ENCODE measurements at places on chromosomes 5 and 9.
A peak's percentile ranks its signal among the peaks of the same experiment; 100 is the strongest.

- no peak for DNase-seq
Measured at GRCh38 chr9:131304676-131305355, 15.3 kb downstream of the PLPP7 start.

DNA sequence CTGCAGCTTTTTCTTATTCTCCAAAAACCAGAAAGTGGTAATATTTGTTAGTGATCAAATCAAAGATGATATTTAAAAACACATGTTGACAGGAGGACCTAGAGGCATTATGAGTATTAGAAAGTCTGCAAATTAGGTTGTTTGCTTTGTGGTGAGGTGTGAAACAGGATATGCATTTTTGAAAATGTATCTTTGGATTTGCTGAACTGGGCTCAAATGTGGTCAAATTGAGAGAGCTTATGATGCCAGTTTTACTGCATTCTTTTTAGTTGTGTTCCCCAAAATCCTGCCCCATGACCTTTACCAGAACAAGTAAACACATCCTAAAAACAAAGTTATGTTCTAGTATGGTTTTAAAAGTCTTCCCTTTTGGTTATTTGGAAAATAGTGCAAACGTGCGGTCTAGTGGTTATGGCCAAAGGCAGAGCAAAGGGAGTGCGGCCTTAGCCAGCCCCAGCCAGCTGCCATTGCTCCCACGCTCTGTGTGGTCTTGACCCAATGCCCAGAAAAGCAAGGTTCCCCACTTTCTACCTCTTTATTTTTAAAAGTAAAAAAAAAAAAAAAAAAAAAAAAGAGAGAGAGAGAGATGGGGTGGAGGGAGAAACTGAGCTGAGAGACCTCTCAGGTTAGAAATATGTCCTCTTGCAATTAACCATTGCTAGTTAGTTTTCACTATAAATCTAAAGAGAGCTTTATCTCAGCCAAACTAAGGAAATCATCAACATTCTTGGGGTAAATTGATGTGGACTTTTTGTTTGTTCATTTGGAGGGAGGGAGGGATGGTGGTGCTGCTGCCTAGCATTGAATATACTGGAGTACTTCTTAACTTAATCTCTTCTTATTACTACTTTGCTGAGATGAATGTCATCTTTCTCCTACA lies 176.6 kb downstream of the ARHGAP26 start:
- no peak for DNase-seq

DNA sequence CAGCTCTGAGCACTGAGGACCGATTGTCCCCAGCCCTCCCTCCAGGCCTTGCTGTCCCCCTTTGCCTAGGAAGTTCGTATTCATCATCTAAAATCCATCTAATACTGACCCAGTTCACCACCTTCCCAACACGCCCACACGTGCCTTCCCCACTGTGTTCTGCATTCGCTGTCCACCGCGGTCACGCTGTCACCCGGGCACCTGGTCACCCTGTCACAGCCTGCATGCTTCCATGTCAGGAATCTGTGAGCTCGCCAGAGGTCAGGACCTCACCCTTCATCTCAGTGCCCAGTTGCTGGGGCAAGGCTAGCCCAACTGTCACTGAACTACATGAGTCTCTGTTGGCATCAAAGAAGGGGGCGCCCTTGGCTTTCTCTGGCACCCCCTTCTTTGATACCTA lies 82.9 kb upstream of the RUFY1 start:
- DNase-seq = no peak

GRCh38 chr5:68515514-68515913 lies 300.0 kb downstream of the PIK3R1 start:
- no peak for DNase-seq

GRCh38 chr9:120344230-120344629 lies 235.7 kb downstream of the CDK5RAP2 start:
- no peak for DNase-seq

- DNase-seq = no peak
Measured at GRCh38 chr5:134585966-134586365, 46.7 kb downstream of the SAR1B start.

- DNase-seq = no peak
Measured at GRCh38 chr9:120435091-120435490, 144.9 kb downstream of the CDK5RAP2 start.

GRCh38 chr9:70100362-70100761 lies 56.7 kb downstream of the MAMDC2 start:
- no peak for DNase-seq

GRCh38 chr5:18749763-18750162 lies 1115.5 kb downstream of the TAF11L14 start:
- no peak for DNase-seq

DNA sequence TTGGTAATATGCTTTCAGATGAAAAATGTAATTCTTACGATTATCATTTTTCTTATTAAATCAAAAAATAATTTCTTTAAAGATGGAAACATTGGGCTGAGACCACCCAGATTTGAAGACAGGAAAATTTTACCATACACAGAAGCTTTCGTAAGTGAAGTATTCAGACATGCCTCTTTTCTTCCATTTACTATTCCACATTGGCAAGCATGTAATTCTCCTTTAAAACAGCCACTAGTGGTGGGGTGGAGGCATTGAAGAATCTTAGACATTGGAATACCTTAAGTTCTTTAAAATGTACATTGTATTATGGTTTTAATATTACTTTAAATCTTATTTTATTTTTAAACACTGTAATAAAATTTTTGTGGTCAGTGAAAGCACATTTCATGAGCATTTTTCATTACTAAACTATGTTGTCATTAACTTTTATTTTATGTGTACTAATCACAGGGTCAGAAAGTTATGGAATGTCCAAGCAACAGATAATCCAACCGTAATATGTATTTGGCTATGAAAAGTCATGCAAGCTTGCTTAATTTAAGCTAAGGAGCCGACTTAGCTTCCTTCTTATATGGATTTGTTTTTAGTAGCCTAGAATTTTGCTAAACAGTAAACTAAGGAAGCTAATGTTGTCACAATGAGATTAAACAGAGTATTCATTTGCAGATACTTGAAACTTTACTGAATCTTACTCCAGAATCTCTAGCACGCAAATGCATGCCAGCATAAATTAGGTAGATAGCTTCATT lies 97.4 kb upstream of the ALDH1A1 start:
- no peak for DNase-seq

DNA sequence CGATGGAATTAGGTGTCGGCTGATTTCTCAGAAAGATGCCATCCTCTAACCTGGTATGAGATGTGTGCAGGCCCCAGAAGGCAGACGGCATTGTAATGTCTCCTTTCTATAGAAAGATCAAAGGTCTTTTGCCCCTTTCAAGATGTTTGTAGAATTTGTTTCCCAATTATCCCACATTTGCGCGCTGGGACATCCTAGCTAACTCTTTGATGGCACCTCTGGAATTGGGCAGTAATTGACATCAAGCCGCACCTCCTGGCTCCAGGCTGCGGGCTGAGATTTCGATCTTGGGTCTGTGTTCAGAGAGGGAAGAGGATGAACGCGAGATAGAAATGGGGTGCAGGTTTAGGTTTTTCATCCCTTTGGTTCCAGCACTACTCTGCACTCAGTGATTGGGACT lies 84.8 kb upstream of the LMX1B start:
- no peak for DNase-seq

DNA sequence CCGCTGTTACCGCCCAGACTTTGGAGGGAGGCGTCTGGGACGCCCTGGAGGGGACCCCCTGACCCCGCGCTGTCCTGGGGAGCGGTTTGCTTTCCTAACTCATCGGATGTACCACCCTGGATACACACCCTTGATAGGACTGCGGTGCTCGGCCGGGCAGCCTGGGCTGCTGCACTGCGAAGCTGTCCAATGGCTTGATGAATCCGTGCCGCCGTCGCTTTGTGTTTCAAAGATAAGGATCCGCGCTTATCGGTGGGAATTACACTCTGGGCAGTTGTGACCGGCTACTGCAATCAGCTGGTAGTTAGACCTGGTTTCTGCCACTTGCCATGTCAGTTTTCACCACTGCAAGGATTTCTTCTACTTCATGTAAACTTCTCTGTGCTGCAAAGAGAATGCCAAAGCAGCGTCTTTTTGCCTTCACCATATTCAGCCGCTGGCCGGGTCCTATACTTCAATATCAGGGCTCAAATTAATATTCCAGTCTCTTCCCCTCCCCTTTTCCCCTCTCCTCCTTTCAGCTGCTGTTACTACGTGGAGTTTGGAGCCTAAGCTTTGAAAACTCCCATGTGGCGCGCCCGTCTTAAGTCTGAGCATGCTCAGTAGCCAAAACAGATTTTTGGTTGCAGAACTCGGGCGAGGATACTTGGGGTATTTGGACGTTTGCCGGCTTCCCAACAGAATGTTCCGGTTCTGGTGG lies 727 bp downstream of the SMAD5 start:
- DNase-seq = peak; percentile 65
